ENCODE measurements at places on chromosomes 11 and 22.

- no peak for DNase-seq
Observed at GRCh38 chr11:34654483-34655334, 33.8 kb downstream of the EHF start.

- no peak for DNase-seq
Observed at GRCh38 chr11:123532131-123532530, 102.1 kb downstream of the GRAMD1B start.

- no peak for DNase-seq
Observed at GRCh38 chr11:15171956-15172355, 57.2 kb downstream of the INSC start.

DNA sequence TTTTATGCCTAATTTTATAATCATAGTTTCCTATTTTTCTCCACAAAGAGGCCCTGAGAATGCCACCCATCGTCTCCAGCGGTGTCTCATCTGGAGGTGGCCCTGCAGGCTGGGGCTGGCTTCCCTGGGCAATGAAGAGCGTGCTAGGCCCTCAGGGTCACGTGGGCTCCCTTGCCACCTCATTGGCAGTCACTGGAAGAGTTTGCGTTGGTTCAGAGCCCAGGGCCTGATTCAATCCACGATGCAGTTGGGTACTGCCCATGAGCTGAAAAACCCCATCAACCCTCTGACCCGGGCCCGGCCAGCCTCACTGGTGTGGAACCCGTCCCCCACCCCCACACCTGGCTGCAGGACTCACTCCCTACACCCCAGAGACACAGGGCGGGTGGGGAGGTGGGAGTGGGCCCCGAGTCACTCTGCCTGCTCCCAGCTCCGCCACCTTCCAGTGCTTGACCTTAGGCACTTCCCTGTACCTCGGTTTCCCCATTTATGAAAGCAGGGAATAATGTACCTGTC, 43.4 kb upstream of the A4GALT start:
- DNase-seq: no peak

DNA sequence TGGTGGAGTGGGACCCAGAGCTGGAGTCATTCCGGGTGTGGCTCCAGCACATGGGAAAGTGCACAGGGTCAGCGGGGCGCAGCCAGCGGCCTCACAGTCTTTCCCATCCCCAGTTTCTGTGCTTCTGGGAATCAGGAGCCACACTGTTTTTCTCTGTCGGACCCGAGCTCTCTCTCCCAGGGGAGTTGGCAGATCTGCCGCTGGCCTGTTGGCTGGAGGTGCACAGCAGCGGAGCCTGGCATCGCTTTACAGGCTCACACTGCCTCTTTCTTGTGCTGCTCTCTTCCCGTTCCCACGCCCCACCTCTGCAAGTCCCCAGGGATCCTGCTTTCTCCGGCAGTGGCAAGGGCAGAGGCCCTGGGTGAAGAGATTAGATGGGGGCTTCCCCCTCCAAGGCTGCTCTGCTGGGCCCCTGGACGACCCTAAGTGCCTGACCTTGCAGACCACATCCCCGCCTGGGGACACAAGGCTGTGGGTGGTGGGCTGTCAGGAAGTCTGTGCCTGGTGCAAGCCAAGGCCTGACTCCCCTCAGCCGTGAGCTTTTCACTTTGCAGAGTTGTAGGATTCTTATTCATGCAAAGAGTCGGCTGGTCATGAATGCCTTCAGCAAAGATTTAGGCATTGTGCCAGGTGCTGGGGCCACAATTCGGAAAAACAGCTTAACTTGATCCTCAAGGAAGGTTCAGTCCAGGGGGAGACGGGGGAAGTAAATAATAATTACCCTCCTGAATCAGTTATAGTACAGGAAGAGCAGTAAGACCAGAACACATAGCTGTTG, 116.3 kb downstream of the TIMP3 start:
- no peak for DNase-seq

- DNase-seq: no peak
Observed at GRCh38 chr11:207863-208180, 314 bp downstream of the RIC8A start.

Data from CD8-positive, alpha-beta memory T cell (primary cell).